NCI-H446 treated with DMSO at 0.1 percent for 48 hours (cell line): ENCODE measurements at places on chromosomes 11 and 22.

DNA sequence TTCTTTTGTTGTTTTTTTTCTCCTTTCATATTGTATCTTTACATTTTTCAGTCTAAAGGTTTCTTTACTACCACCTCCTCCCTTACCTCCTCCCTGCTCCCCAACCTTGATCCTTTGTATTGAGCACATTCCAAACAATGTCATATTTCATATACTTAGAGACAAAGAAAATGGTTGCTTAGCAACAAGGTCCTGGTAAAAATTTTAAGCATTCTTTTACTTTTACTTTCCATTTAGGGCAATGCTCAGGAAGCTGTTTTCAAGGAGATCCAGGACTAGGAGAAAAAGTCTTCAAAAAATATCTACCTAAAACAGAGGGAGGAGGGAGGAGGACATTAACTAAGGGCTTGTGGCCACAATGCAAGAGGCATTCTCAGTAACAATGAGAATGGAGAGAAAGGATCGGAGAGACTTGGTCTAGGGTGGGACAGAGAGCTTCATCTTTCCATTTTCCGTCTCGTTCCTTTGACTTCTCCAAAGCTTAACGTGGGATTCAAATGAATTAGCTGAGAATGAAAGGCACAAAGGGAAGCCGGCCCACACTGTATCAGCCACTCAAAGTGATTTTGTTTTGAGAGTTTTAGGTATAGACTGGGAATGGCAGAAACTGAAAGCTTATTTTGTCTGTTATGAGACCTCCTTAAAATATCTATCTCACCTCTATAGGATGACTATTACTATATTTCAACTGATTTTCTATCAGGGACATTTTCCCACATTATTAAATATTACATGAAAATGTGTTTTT lies 455.7 kb downstream of the RAB38 start:
- no peak for DNase-seq

GRCh38 chr11:694563-695287 lies at the start of gene DEAF1:
Gene DEAF1 (minus strand): TSS chr11:695222. CDS start chr11:695047, 175 bp downstream.
- peak; percentile 95 for DNase-seq

GRCh38 chr11:27253224-27253623 lies 109.8 kb downstream of the CCDC34 start:
- no peak for DNase-seq

- DNase-seq: no peak
Observed at GRCh38 chr11:17142450-17142849, 65.0 kb upstream of the RPS13 start.

DNA sequence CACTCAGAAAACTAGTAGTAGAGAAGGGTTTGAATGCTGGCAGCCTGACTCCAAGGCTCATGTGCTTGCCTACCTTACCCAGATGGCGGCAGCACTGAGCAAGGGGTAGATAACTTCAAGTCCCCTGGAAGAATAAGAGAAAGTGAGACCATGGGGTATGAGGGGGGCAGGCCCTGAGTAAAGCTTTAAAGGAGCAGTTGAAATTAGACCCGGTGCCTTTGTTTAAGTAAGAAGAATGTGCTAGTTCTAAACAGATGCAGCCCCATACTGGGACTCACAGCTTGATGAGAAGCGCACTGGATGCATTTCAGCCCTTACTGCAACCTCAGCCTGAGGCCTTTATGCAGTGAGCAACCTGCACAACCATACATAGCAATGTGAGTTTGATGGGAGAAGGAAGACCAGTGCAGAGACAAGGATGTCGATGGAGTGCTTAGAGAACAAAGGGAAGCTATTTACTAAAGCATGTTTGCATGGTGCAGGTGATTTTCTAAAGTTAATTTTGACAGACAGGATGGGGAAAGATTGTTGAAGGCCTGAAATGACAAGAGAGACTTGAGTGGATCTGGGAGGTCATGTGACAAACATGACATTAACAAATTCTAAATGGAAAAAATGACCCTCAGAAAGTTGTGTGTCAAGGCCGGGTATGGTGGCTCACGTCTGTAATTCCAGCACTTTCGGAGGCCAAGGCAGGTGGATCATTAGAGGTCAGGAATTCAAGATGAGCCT lies 27.1 kb upstream of the TMA7B start:
- no peak for DNase-seq

DNA sequence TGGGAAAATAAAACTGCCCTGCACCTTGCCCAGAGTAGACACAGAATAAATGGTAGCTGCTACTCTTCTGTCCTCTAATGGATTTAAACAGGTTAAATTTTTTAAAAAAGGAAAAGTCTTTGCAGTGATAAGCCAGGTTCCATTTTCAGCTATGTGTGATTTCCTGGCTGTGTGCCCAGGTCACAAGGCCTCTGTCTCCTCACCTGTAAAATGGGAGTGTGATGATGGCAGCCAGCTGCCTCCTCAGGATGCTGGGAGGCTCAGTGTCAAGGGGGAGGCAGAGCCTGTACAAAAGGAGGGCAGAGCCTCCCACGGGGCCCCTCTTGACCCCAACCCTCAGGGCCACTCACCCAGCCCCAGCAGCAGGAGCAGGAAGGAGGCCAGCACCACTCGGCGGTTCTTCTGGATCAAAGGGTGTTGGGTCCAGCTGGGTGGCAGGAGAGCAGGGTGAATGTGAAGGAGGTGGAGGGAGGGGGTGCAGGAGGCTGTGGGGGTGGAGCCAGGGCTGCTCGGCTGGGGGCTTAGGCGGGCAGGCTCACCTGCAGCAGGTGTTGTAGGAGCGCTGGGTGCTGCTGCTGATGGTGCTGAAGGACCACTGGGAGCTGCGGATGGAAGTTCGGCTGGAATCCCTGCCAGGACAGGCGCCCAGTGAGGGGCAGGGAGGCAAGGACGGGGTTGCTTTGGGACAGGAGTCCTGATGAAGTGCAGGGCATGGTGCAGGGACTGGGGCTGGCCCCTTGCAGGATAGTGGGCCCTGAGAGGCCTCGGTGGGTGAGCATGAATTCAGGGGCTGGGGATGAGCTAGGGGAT lies 1.9 kb downstream of the TMEM134 start:
- DNase-seq: no peak
